ENCODE measurements at places on chromosomes 7 and 10.

- no peak for DNase-seq
These were observed 704.9 kb upstream of the LRRN3 start for GRCh38 chr7:110386006-110386405.

- DNase-seq = no peak
These were observed 59.6 kb downstream of the PKD1L1 start for GRCh38 chr7:47888371-47889265.

GRCh38 chr10:12333380-12334185 is 15.8 kb upstream of the CAMK1D start:
- no peak for DNase-seq

GRCh38 chr7:74262639-74263398 is 8.6 kb upstream of the RFC2 start:
- DNase-seq = no peak

DNA sequence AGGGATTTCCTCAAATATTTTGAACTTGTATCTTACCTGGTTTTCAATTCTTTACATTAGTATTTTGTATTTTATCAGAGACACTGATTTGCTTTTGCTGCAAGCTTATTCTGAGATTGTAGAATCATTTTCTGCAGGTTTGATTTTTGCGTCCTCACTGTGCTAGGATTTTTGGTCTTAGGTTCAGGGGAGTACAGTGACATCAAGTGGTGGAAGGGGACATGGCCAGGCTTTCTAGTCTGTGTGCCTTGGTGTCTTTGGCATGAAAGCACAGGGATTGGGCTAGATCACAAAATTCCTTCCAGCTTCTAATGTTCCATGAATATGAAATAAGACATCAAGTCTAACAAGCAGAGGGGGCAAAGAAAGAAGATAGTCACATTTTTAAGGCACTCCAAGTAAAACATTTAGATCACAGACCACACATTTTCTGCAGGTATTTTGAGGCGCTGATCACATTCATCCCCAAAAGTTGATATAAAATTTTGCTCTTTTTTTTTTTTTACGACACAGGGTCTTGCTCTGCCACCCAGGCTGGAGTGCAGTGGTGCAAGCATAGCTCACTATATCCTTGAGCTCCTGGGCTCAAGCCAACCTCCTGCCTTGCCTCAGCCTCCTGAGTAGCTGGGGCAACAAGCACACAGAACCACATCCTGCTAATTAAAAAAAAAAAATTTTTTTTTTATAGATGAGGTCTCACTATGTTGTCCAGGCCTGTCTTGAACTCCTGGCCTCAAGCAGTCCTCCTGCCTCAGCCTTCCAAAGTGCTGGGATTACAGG is 124.4 kb downstream of the PON1 start:
- peak; percentile 2 for DNase-seq

DNA sequence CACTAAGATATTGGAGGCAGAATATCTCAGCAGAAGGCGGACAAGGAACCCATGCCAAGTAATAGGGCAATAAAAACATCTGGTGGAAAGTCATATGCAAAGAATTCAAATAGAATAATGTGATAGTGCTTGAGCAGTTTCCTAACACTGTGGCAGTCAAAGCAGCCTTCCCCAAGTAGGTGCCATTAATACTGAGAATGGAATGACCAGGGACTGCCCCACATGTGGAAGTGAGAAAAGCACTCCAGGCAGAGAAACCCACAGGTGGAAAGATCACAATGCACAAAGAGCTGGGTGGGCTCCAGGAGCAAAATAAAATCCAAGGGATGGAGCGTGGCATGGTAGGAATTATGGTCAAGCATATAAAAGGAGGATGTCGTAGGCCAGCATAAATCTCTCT is 64.4 kb upstream of the NME8 start:
- DNase-seq = no peak

- no peak for DNase-seq
These were observed 101.2 kb downstream of the RGS10 start for GRCh38 chr10:119441151-119441821.

DNA sequence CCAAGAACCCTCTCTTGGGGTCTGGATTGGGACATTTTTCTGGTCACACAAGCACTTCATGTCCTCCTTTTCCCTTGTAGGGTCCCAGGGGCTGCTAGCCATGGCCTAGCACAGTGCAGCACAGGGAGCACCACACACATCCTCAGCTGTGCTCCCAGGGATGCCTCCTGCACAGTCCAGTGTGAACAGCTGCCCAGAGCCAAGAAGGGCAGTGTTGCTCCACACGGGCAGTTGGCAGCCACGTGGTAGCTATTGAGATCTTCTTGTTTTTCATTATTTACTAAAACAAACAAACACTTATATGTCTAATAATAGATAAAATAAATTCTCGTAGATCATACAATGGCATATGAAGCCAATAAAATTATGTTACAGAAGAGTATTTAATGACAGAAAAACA is 13.9 kb upstream of the LANCL2 start:
- no peak for DNase-seq

DNA sequence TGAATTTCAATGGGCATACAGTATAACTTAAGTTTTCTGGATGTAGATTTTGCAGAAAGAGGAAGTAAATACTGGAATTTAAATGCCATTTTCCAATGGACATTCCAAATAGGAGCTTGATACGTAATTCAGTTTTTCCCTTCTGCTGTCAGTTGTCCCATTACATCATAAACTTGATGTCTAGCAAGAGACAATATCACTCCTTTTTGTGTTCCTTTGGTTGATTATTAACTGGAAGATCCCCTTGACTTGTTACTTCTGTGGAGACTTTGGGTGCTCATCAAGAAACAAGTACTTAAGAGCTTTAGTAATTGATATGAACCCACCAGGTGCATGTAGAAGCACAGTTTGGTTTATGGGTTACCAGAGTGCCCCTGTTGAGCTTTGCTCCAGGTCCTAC is 116.1 kb downstream of the ST7 start:
- DNase-seq = no peak

GRCh38 chr10:79046741-79047583 is 21.8 kb upstream of the ZMIZ1 start:
- no peak for DNase-seq

DNA sequence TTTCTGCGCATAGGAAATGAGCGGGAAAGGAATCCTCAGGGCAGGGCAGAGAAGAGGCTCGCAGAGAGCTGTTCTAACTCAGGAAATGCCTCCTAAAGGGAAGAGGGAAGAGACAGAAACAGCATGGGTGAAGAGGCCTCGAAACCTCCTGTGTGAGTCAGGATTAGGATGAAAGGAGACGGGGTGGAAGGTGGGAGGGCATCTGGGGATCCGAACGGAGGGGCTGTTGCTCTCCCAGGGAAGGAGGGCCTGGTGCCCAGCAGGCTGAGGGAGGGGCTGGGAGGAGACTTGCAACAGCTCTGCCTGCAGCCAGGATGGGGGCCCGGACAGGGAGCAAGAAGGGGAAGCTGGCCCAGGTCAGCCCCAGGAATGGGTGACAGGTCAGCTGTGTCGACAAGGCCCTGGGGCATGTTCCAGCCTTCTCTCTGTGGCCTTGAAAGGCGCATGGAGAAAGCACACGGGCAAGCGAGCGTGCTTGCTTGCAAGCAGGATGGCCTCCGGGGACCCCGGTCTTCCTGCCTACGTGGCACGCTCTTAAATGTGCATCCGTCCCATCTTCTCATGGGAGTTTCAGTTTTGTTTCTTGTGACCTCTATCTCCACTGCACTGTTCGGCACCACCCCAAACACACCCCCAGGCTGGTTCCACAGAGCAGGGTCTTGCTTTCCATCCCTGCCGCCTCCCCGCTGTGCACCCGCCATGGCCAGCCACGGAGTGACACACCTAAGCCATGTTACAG is 63.5 kb downstream of the HIPK2 start:
- no peak for DNase-seq

DNA sequence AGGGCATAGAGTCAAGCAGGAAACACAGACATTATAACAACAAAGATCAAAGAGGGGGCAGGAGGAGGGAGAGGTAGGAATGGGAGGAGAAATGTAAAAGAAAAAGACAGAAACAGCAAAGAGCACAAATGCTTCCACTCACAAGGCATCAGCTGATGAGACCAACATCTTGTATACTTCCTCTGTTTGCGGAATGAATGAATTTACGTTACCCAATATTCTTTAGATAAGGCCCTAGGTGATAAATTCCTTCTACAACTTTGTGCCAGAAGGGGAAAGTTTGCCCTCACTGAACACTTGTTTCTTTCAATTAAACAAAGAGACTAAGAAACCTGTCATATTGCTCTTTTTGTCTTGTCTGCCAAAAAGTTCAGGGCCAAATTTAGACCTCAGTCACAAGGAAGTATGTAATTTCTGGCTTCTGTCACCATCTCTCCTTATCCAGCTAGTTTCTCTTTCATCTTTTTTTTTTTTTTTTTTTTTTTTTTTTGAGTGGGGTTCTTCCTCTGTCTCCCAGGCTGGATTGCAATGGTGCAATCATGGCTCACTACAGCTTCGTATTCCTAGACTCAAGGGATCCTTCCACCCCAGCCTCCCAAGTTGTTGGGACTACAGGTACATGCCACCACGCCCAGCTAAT is 116.4 kb upstream of the NANOS1 start:
- no peak for DNase-seq

- no peak for DNase-seq
These were observed 26.1 kb downstream of the LRRC4 start for GRCh38 chr7:128005117-128005516.

DNA sequence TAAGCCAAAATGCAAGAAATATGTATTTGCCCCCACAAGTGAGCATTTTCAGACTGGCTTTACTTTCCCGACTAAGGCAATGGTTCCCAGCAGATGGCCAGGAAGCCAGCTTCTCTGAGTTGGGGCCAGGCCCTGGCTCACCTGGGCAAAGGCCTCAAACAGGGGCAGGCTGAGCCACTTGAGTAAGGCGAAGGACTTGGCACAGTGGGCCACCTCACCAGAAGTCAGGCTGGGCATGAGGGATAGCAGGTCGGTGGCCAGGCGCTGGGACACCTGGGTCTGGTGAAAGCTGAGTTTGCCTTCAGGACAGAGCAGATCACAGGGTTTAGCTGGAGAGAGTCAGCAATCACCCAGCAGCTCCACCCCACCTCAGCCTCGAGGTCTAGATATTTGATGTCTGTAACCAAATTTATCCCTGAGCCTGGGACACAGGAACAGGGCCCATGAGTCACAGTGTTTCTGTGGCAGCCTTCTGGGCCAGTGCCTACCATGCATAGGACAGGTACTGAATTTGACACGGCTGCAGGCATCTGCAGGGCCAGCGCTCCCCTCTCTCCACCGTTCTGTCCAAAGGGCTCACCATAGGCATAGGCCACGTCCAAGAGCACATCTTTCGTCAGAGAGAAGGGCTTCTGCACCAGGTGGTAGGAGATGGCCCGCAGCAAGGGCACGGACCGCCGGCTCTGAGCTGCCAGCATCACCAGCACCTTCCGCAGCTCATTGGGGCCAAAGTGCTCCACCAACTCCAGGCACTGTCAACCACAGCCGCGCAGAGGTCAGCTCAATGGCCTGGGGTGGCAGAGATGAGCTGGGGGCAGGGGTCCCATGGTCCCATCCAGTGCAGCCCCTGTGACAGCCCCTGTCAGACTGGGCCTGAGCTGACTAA is 7.3 kb downstream of the TBRG4 start:
- DNase-seq = no peak

DNA sequence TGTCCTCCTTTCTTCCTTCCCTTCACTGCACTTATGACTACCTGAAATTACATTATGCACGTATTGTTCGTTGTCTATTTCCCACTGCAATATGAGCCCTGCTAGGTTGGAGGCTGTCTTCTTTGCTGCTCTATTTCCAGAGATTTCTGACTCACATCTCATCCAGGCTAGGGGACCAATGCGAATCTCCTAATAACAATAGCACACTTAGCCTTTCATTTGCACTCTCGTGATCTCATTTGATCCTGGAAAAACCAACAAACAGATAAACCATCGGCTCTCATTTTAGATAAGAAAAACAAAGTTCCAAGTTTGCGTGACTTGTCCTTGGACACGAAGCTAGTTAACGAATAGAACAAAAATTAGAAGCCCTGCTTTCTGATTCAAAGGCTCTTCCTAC is 1.4 kb downstream of the ZNF438 start:
- no peak for DNase-seq

- no peak for DNase-seq
These were observed 639.6 kb upstream of the FOXK1 start for GRCh38 chr7:4042402-4043045.

GRCh38 chr10:15603446-15604011 is 116.2 kb downstream of the ITGA8 start:
- no peak for DNase-seq

DNA sequence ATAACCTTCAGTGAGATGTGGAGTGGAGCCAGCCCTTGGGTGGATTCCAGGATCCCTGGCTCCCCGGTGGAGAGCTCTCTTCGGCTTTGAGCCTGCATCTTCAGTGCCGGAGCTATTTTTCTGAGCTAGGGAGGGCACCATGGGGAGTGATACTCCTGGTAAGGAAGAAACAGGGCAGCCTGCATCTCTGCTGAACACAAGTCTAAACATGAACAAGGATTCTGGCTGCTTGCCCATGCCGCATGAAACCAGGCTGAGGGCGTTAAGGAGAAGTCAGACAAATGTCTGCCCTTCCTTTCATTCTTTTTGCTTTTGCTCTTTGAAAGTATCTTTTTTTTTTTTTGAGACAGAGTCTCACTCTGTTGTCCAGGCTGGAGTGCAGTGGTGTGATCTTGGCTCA is 60.4 kb downstream of the EVX1 start:
- DNase-seq = no peak

DNA sequence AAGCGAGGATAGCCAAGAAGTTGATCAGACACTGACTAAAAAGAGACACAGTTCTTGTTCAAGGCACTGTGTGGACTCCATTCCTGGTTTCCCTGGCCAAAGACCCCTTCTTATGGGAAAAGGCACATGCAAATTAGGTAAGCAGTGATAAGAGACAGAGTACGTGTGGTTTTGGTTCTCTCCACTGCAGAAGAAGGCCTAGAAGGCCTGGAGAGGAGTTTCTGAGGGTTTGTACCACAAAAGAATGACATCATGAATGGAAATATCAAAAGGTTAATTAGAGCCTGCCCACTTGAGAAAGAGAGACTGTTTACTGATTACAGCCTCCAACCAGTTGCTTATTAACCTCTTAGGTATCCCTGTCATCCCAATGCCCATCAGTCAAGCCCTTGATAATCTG is 137.5 kb downstream of the ZNF365 start:
- no peak for DNase-seq

DNA sequence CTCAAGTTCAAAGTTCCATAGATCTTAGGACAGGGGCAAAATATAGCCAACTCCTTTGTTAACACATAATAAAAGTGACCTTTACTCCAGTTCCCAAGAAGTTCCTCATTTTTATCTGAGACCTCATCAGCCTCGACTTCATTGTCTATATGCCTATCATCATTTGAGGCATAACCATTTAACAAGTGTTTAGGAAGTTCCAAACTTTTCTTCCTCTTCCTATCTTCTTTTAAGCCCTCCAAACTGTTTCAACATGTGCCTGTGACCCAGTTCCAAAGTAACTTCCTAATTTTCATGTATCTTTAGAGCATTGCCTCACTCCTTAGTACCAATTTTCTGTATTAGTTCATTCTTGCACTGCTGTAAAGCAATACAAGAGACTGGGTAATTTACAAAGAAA is 569.1 kb downstream of the ANKRD7 start:
- no peak for DNase-seq

- no peak for DNase-seq
These were observed 1.7 kb upstream of the ZNF853 start for GRCh38 chr7:6613706-6614105.

All from T-helper 1 cell (primary cell).